ENCODE measurements at places on chromosomes 2 and 18.
A peak's percentile ranks its signal among the peaks of the same experiment; 100 is the strongest.

- DNase-seq: peak; percentile 77
These were observed 733 bp downstream of the ZC3H6 start for GRCh38 chr2:112275887-112276773.

- DNase-seq: no peak
These were observed 3.9 kb downstream of the IL18R1 start for GRCh38 chr2:102359527-102359926.

DNA sequence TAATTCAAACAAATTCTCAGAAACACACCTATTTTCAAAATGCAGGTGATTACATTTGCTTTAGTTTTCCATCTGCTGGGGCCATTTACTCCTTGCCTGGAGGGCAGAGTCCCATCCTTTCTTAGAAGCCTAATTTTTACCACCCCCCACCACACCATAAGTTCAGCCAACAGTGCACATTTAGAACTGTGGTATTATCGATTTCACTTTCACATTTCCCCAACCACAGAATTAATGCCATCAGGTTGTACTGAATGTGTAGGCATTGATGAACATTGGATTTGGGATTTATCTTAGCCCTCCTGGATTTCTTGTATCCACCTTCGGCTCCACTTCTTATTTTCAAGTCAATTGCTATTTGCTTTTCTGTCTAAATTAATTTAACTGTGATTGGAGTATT is 4.5 kb downstream of the SCYGR3 start:
- no peak for DNase-seq

DNA sequence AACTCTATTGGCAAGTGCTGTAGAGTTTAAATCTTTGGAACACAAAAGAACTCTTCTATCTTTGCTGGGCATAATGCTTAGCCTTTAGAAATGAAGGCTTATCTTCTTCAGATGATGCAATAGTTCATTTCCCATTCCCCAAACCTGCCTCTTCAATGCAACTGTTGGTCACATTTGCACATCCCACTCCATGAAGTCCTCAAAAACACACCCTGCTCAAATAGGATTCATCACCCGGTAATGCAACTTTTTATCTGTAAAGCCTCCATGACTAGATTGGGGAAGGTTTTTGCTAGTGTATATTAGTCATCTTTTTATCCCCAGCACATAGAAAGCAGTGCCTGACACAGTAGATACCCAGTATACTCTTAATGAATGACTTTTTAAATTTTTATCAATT is 376.4 kb downstream of the RBM43 start:
- no peak for DNase-seq

DNA sequence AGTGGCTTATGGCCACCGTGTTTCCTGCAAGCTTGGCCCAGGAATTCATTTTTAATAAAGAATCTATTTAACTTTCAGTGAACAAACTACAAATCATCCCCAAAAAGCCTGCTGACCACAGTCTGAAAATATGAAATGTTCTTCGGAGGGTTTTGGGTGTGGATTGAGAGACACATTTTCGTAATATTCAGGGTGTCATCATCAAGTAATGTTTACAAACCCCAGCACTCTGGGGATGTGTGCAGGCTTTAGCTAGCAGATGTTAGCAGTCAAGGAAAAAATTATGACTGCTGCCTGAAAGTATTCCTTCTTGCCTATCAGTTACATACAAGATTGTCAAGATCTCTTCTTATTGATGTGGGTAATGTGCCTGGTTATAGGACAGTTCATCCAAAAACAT is 143.9 kb upstream of the FN1 start:
- DNase-seq: no peak
